SJCRH30 (cell line): ENCODE measurements at places on chromosomes 7 and 10. TPM values are rescaled to one million over a fixed set of nuclear protein-coding genes. Genes with fewer than 3 reads are reported as not detected.
A peak's percentile ranks its signal among the peaks of the same experiment; 100 is the strongest.

The TAS2R41 gene
- not detected in 2 replicates for total RNA-seq

DNA sequence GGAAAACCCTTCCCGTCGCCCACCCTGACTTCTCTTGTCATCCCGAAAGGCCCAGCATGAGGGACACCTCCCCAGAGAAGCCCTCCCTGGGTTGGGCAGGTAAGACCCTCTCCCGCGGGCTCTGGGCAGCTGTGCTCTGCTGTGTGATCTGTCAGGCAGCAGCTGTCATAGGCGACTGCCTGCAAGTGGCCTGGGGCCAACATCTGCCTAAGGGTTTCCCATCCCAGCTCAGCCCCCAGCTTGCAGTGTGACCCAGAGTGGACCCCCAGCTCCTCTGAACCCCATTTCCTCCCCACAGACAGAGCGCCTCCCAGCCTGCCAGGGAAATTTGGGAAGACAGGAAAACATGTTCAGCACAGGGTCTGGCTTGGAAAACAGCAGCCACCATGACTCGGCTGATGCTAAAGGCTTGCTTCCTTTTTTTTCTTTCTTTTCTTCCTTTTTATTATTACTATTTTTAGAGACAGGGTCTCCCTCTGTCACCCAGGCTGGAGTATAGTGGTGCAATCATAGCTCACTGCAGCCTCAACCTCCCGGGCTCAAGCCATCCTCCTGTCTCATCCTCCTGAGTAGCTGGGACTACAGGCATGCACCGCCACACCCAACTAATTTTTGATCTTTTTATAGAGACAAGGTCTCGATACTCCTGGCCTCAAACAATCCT lies 18.3 kb upstream of the TNRC18 start:
- H3K27me3 ChIP-seq = no peaks in the 10 kb centered on the region
- H3K27ac ChIP-seq = no peak overlapping the region
- no peaks in the 10 kb centered on the region for H3K36me3 ChIP-seq
- H3K4me1 ChIP-seq = no peaks in the 10 kb centered on the region
- DNase-seq = no peak

DNA sequence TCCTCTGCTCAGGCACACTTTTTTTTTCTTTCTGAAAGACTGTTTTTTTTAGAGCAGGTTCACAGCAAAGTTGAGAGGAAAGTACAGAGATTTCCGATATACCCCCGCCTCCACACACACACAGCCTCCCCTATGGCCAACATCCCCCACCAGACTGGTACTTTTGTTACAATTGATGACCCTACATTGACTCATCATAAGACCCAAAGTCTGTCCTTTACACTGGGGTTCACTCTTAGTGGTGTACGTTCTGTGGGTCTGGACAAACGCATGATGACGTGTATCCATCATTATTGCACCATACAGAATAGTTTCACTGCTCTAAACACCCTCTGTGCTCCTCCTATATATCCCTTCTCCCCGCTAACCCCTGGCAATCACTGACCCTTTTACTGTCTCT lies 107.7 kb downstream of the RBM20 start:
- DNase-seq = no peak
- H3K36me3 ChIP-seq = peaks cover 5% of the 10 kb centered on the region; the same call in 1 of the 2 replicates
- no peaks in the 10 kb centered on the region for H3K4me1 ChIP-seq
- H3K27ac ChIP-seq = no peak overlapping the region
- H3K4me3 ChIP-seq = no peak overlapping the region

- H3K27ac ChIP-seq = no peak overlapping the region
- H3K4me3 ChIP-seq = no peak overlapping the region
- H3K27me3 ChIP-seq = no peaks in the 10 kb centered on the region
- no peaks in the 10 kb centered on the region for H3K4me1 ChIP-seq
These were observed 175.2 kb downstream of the TPST1 start for GRCh38 chr7:66380272-66380888.

DNA sequence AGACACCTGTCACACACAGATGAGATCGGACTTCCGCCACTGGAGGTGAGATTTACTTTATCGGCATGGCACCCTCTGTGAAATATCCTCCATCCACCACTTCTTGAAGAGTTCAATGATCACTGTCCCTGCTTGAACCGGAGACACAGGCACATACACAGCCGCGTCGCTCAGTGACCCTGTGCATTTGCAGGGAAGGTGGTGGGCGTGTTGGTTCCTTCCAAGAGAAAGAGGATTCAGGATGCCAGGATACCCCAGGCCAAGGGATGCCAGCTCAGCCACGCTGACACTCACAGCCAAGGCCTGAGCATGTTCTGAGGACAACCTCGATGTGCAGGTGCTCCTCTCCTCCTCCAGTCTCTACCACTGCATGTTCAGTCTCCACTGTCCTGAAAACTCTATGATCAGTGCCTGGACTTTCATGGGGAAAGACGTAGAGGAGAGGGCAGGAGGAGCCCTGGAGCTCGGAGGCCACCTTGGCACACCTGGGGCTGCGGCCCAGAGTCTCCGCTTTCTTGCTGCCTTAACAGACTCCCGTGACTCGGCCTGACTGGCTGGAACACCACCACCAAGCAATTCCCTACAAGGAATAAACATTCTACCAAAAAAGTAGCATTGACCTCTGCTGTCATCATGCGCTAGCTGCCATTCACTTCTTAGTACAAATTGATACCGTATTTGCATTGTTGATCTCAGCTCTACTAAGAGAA lies 115.2 kb downstream of the TCERG1L start:
- H3K4me3 ChIP-seq = no peak overlapping the region
- H3K27ac ChIP-seq = no peak overlapping the region
- H3K4me1 ChIP-seq = no peaks in the 10 kb centered on the region
- H3K36me3 ChIP-seq = no peaks in the 10 kb centered on the region
- H3K27me3 ChIP-seq = no peaks in the 10 kb centered on the region

- DNase-seq = peak; percentile 51
- H3K4me3 ChIP-seq = no peak overlapping the region
- H3K27ac ChIP-seq = no peak overlapping the region
- no peaks in the 10 kb centered on the region for H3K27me3 ChIP-seq
These were observed 86.6 kb downstream of the FRMD4A start for GRCh38 chr10:14244147-14244546.

GRCh38 chr10:3926675-3927525 lies 141.9 kb upstream of the KLF6 start:
- H3K36me3 ChIP-seq = no peaks in the 10 kb centered on the region
- no peak for DNase-seq
- no peak overlapping the region for H3K27ac ChIP-seq
- no peaks in the 10 kb centered on the region for H3K4me1 ChIP-seq

DNA sequence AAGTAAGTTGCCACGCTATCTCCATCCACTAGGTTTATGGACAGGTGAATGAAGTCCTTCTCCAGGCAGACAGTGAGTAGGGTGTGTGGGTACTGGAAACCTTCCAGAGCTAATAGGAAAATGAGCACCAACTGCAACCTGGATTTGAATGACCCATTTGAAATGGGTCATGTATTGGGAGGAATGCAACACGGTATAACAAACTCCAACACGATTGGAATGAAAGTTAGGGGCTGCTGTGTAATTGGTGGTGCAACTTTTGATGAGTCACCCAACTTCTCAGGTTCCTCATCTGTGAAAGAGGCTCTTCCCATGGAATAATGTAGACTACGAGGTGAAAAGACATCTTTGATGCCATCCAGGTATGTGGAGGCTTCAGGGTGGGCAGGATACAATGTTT lies 241.4 kb upstream of the PODXL start:
- H3K27ac ChIP-seq = no peak overlapping the region
- H3K4me1 ChIP-seq = no peaks in the 10 kb centered on the region
- H3K27me3 ChIP-seq = no peaks in the 10 kb centered on the region
- DNase-seq = no peak
- no peaks in the 10 kb centered on the region for H3K36me3 ChIP-seq
- no peak overlapping the region for H3K4me3 ChIP-seq

DNA sequence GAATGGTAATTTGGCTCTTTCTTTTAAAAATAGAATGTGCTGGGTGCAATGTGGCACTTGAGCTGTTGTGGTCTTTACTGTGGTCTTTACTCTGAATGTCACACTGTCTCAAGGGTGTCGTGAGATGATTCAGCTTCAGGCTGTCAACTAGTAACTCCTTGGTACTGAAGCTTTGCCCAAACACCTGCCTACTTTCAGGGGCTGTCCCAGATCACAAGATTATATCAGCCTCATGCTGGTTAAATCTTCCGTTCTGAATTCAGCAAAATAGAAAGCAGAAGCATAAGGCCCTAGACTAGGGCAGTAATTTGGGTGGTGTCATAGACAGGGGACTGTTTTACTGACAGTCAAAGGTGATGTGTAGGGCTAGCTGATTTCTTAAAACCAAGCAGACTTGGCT lies 110.9 kb downstream of the BAMBI start:
- H3K36me3 ChIP-seq = no peaks in the 10 kb centered on the region
- DNase-seq = no peak
- H3K4me3 ChIP-seq = no peak overlapping the region
- H3K27ac ChIP-seq = no peak overlapping the region
- no peaks in the 10 kb centered on the region for H3K27me3 ChIP-seq
